Ammon's horn (tissue), 1 donor: ENCODE measurements at places on chromosomes 4 and X.
A peak's percentile ranks its signal among the peaks of the same experiment; 100 is the strongest.

DNA sequence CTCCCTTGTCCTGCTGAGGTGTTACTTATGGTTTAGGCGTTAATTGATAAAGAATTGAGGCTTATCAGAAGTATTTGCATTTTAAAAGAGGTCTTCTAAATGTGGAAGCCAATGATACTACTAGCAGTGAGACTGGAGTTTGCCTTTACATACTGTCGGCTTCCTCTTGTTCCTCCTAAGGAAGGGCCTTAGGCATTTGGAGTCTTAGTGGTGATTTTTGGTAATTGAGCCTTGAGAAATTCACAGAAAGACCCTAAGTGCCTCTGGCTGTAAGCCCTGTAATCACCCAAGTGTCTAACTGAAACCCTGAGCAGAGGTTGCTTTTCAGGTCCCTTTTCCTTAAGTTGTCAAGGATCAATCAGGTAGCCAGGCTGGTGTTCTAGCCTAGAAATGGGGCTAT is 14.8 kb downstream of the IL13RA1 start:
- no peak for DNase-seq

DNA sequence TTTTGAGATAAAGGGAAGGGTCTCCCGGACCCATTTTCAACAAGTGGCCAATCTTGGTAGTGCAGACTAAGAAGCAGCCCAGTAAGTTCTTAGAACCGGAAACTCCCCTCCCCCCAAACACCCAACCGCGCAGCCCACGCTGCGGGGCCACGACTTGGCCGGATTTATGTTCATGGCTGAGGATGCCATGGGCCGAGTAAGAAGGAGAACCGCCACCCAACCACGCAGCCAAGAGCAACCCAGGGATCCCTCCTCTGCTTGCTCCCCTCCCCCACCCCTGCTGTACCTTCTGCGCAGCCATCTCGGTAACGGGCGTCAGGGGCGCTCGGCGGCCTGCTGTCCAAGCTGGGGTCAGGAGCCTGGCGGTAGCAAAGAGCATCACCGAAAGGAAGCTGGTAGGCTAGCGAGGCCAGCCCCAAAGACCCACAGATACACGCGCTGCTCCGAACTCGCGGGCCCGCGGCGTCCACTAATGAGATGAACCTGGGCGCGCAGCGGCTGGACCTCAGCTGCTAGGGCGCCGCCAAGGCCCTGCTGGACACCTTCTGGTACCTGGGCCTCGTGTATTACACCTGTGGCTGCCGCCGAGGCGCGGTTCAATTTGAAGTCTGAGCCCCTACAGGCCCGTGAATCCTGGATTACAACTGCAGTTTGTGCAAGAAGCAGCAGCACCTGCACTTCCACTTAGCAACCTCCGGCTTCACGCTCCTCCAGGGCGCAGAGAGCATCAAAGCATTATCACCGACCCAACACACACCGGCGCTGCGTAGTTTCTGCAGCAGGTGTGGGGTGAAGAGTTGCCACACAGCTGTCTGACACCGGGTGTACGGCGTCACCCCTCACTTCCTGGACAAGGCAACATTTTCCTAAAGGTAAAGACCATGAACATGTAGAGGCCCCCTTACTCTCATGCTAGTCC is 63.4 kb downstream of the NUDT10 start:
- DNase-seq: peak; percentile 13

DNA sequence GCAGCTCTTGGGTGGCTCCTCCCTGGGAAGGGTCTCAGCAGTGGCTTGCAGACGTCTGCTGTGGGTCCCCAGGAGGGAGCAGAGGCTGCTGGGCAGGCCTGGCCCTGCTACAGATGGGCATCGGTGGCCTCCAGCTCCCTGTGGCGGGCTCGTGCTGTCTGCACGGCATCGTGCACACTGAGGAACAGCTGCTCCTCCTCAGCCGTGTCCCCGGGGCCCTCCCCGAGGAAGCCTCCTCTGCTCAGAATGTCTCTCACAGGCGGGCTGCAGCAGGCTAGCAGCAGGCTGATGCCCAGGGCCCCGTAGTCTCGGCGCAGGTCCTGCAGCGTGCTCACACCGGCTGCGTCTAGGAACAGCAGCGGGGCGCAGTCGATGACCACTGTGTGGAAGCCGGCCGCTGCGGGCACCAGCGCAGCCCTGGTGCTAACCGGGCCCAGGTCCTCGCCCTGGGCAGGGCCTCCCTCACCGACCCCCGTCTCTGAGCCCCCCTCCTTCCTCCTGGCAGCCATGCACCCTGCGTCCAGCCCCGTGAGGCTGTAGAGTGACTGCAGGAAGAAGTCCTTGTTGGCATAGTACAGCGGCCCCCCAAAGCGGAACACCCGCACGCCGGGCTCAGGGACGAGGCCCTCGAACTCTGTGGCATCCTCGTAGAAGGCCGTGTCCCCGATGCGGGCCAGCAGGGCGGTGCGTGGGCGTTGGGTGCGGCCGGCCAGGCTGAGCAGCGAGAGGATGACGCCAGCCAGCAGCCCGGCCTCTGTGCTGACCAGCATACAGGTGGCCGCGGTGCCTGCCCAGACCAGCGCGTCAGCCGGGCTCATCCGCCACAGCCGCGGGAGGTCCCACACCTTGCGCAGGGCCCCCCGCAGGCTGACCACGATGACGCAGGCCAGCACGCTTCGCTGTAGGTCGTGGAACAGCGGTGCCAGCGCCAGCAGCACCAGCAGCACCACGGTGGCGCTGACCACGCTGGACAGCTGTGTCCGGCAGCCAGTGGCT is 2.2 kb downstream of the IDUA start:
- no peak for DNase-seq

DNA sequence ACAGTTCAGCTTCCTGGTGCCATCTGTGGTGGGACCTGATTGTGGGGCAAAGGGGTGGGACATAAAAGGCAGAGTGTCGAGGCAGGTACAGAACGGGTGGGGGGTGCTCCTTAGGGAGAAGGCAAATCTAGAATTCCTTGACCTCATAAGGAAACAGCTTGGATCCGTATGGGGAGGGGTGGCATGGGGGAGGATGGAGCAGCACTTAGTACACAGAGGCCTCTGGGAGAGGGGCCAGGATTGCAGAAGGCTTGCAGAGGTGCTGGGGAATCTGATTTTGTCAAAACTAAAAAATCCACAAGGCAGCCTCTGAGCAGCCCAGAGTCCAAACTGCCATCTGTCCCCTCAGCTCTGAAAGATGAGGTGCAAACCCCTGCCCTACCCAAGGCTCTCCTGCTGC is 2.3 kb upstream of the EMD start:
- no peak for DNase-seq

DNA sequence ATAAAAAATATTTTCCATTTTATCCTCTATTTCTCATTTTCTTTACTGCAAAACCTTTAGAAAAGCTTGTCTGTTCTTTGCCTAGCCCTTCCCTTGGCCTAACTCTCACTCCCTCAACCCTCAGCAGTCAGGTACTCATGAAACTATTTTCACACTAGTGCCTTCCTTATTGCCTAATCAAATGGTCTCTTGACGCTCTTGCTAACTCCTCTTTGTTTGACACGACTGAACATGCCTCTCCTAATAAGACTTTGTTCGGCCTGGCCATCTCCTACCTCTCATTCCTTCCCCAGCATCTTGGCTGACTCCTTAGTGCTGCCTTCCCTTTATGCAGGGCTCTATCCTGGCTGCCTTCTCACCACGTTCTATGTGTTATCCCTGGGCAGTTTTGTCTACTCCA is 11.1 kb upstream of the LRAT start:
- DNase-seq: no peak

GRCh38 chr4:56505269-56506130 is at the start of gene ARL9:
Gene ARL9 (plus strand): TSS chr4:56505791. CDS start chr4:56505863, 72 bp downstream.
- DNase-seq: peak; percentile 36

DNA sequence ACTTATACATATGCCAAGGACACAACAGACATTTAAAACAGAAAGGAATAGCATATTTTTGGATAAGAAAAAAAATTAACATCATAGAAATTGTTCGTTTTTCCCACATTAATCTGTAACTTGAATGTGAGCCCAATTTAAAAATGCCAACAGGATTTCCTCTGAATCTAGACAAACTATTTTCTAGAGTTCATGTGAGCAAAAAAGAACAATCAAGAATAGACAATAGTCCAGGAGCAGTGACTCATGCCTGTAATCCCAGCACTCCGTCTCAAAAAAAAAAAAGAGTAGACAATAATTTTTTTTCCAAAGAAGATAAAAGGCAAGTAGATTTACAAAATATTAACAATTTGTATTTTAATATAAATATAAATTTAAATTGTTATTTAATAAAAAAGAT is 73.7 kb upstream of the DUSP21 start:
- DNase-seq: no peak

GRCh38 chr4:961351-962230 is 11.8 kb downstream of the DGKQ start:
- no peak for DNase-seq

GRCh38 chr4:182142176-182143085 is 100.8 kb upstream of the TENM3 start:
- no peak for DNase-seq

DNA sequence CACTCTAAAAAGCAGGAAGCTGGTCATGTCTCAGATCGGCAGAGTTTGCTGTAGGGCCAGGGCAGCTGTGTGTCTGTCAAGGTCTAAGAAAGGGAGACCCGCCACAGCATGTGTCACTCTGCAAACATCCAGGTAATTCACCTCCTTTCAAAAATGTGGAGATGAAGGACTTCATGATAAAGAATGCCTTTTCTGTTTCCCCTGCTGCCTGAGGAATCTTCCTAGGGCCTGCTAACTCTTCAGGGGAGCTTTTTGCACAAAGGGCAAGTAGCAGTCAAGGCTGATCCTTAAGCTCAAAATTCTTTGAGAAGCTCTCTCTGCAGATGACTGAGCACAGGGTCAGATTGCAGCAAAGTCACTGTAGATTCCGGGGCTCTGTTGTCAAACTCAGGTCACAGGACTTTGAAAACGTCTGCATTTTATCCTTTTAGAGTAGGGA is 21.1 kb downstream of the RASL11B start:
- no peak for DNase-seq

DNA sequence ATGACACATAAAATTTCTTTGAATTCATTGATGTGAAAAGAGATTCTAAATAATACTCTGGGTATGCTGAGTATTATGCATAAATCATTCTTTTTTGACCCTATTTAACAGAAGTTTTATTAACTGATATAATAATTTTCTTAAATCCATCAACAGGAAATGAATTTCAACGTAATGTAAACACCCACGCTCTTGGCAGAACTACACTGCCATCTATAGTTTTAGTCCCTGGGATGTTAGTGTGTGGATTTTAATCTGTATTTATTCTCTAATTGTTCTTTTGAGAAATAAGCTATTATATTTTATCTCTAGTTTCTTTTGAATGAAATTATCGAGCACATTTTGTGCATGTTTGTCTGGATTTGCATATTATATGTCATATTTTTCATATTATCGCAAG is 666.8 kb upstream of the NDST4 start:
- no peak for DNase-seq

GRCh38 chr4:41196633-41197332 is 17.6 kb downstream of the APBB2 start:
- DNase-seq: no peak

- DNase-seq: no peak
These were observed 95.4 kb upstream of the IGFBP7 start for GRCh38 chr4:57205580-57205979.

GRCh38 chr4:1249731-1250526 is 999 bp upstream of the CTBP1 start:
- no peak for DNase-seq

DNA sequence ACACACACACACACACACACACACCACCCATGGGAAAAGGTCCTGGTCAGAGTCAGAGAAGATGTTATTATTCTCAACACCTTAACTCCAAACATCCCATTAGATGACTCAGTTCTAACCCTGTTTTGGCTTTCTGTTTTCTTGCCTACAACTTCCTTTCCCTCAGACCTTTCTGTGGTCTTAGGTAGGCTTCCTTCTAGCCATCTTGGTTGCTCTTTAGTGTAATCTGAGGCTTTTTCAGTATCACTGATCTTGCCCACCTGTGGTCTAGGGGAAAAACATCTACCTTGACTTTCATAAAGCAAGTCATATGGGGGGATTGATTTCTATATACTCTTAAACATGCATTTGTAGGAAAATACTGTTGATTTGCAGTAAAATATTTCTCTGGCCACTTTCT is 56.9 kb downstream of the ATG4A start:
- no peak for DNase-seq

GRCh38 chrX:110175146-110175545 is 142.7 kb downstream of the AMMECR1 start:
- DNase-seq: no peak

GRCh38 chr4:6198768-6199421 is 1.5 kb downstream of the JAKMIP1 start:
- DNase-seq: no peak

DNA sequence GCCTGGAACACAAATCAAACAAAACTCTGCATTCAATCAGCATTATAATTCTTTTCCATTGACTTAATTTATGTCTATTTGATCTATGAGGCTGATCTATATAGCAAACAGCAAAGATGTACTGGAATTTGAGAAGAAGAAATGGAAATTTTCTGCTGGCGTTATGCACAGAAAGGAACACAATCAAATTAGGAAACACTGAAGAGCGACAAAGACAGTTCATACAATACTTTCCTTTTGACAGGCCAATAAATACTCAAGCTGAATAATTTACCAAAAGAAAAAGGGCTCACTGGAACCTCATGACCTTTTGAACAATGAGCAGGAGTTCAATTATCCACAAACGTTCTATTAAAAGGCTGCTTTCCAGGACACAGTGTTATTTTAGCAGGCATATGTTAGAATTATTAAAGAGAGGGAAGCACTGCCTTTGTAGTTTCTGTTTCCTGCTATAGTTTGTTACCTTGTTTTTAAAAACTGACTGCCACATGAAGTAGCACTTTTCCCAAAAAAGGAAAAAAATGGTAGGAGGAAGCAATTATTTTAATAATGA is 8.1 kb downstream of the PDHA2 start:
- no peak for DNase-seq

GRCh38 chr4:128358231-128358912 is 70.8 kb upstream of the PGRMC2 start:
- no peak for DNase-seq

- DNase-seq: peak; percentile 13
These were observed 28.7 kb downstream of the INPP4B start for GRCh38 chr4:142817442-142817841.

DNA sequence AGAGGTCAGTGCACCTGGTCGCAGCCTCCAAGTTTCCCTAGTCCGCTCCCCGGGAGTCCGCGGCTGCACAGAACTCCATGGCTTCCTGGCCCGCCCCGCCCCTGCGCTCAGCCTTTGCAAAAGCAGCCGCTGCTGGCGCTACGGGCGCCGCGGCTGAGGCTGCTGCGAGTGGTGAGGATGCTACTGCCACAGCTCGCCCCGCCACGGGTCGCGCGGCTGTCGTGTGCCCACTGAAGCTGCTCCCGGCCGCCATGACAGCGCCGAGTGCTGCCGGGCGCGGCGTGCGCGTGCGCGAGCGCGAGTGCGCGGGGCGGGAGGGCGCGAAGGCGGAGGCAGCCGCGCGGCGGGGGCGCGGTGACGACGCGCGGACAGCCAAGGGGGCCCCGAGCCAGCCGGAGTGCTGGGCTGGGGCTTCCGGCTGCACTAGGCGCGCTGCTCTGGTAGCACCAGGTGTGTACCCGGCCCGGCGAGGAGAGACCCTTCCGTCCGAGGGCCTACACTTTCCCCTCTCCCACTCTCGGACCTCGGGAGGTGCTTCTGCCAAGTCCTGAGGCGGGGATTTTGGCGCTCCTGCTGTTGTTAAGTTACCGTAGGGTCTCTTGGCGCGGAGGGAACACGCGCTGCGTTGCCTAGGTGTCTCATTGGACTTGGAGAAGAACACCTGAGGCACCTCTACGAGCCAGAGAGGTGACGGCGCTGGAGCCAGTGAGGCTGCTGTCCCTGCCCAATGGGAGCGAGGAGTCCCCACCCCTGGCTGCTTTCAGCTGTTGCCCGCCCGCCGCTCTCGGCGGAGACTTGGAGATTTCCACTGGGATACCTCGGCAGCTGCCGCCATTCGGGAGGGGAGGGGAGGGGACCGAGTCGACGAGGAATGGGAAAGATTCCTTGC is 619 bp upstream of the LRBA start:
- DNase-seq: peak; percentile 84
